Renal cortex interstitium (tissue), 15 donors: ENCODE measurements at places on chromosomes 5 and 9. TPM values are rescaled to one million over a fixed set of nuclear protein-coding genes. Genes with fewer than 3 reads are reported as not detected.

Gene DOCK8
- polyA plus RNA-seq = 10.3 TPM

Gene FGF1
- polyA plus RNA-seq = 16.4 TPM

Gene WNT8A
- not detected for polyA plus RNA-seq

Gene PCDHGB6
- 7.6 TPM for polyA plus RNA-seq
